ENCODE measurements at places on chromosomes 1 and 21.
A peak's percentile ranks its signal among the peaks of the same experiment; 100 is the strongest.

DNA sequence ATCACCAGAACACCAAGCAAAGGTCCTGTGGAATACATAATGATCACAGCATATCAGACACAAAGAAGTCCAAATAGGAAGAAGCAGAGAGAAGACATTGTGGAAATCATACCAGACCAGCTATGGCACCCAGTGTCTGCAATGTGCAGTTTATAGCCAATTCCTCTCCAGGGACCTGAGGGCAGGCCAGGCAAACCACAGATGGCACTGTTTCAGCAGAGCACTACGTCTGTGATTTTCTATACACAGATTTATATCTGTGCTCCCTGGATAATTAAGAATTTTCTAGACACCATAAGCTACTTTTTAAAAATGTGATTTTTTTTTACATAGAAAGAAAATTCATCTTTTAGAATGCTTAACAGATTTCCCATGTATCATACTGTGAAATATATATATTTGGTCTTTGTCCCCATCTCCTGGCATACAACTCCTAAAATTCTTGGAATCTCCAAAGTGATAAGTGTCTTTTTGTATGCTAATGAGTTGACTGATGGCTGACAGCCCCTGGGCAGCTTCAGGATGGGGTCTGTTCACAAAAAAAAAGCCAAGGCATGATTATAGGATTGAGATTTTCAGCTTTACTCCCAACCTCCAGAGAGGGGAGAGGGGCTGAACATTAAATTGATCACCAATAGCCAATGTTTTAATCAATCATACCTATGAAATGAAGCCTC, 498.1 kb downstream of the SIPA1L2 start:
- DNase-seq = no peak

GRCh38 chr1:229842302-229843255, 216.5 kb downstream of the URB2 start:
- peak; percentile 70 for DNase-seq

GRCh38 chr1:7743346-7743745, 27.8 kb upstream of the VAMP3 start:
- DNase-seq = no peak

- DNase-seq = no peak
These were observed 21.3 kb downstream of the ST6GALNAC3 start for GRCh38 chr1:76095802-76096201.

GRCh38 chr21:33059380-33059841, 10.5 kb upstream of the OLIG1 start:
- no peak for DNase-seq

DNA sequence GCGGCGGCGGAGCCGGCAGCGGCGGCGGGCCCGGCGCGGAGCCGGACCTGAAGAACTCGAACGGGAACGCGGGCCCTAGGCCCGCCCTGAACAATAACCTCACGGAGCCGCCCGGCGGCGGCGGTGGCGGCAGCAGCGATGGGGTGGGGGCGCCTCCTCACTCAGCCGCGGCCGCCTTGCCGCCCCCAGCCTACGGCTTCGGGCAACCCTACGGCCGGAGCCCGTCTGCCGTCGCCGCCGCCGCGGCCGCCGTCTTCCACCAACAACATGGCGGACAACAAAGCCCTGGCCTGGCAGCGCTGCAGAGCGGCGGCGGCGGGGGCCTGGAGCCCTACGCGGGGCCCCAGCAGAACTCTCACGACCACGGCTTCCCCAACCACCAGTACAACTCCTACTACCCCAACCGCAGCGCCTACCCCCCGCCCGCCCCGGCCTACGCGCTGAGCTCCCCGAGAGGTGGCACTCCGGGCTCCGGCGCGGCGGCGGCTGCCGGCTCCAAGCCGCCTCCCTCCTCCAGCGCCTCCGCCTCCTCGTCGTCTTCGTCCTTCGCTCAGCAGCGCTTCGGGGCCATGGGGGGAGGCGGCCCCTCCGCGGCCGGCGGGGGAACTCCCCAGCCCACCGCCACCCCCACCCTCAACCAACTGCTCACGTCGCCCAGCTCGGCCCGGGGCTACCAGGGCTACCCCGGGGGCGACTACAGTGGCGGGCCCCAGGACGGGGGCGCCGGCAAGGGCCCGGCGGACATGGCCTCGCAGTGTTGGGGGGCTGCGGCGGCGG, 1.0 kb downstream of the ARID1A start:
- DNase-seq = no peak

- DNase-seq = no peak
These were observed 137.7 kb upstream of the SMYD2 start for GRCh38 chr1:214143006-214143992.

- DNase-seq = no peak
These were observed 2.4 kb downstream of the DMRTA2 start for GRCh38 chr1:50420689-50421365.

DNA sequence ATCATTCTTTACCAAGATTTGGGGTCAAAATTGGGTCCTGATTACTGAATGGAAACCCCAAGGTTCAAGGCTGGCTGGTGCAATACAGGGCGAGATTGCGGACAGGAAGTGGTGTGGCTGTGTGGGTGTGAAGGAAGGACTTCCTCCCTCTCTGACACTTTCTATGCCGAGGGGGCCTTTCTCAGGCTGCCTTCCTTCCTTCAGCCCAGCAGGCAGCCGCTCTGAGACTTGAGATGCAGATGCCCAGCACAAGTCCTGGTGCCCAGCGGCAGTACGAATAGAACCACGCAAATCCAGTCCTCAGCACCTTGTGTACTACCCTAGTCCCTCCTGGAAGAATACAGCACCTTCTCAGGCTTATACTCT, 16.3 kb downstream of the BATF3 start:
- DNase-seq = no peak

GRCh38 chr1:152003846-152004442, 10.3 kb upstream of the S100A10 start:
- DNase-seq = no peak

- no peak for DNase-seq
These were observed 39.9 kb upstream of the CSF3R start for GRCh38 chr1:36522461-36523229.

DNA sequence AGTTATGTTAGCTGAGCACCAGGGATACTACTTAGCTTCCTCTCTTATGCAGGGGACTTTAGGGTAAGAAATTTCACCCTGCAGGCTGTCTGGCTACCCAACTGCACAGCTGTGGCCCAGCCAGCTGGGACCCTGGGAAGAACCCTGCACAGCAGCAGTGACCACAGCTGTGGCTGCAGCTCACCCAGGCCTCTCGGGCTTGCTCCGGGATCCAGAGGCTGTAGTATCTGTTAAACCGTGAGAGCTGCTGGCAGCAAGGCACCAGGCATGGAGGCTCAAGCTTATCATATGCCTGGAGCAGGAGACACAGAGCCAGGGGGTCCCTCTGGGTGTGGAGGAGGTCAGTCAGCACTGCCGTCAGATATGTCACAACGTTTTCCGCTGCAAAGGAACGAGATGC, 40.3 kb downstream of the URB1 start:
- DNase-seq = no peak

GRCh38 chr1:77642196-77642595, 40.3 kb downstream of the ZZZ3 start:
- DNase-seq = no peak

DNA sequence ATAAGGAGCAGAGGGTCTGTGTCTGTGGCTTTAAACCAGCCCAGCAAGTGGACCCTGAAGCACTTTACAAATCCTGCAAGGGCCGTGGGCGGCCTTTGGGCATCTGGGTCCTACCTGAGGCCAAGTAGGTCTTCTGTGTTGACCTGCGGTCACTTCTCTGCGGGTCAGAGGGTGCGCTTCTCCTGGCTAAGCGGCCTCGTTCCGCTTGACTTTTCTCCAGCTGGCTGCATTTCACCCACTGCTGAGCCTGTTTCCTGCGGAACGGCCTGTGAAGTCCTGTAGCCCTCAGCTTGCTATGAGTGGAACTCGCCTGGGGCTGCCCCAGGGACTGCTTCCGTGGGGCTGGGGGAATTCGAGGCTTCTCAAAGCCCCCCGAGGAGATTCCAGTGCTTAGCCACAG, 43.3 kb downstream of the SLC37A1 start:
- DNase-seq = no peak

GRCh38 chr21:40471103-40471502, 375.9 kb downstream of the DSCAM start:
- no peak for DNase-seq

GRCh38 chr1:173212952-173213491, 5.9 kb upstream of the TNFSF4 start:
- no peak for DNase-seq

- no peak for DNase-seq
These were observed 289.8 kb upstream of the SNX7 start for GRCh38 chr1:98371764-98372163.

GRCh38 chr1:214823311-214824117, 220.5 kb downstream of the CENPF start:
- no peak for DNase-seq

DNA sequence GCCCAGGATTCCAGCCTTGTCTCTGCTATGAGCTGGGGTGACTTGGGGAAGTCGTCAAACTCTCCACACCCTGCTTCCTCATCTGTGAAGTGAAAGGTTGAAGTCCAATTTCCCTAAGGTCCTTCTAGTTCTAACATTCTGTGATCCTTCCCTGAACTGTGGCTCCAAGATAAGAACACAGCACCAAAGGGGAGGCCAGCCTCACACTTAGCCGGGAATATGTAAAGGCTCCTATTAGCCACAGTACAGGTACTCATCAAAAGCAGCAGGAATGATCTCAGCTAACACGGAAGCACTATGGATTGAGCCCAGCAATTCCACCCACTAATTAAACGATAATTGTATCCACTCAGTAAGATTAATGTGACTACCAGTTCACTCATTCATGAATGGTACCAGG, 4.0 kb downstream of the SLC30A10 start:
- no peak for DNase-seq

GRCh38 chr1:244092293-244092963, 41.3 kb downstream of the ZBTB18 start:
- no peak for DNase-seq

DNA sequence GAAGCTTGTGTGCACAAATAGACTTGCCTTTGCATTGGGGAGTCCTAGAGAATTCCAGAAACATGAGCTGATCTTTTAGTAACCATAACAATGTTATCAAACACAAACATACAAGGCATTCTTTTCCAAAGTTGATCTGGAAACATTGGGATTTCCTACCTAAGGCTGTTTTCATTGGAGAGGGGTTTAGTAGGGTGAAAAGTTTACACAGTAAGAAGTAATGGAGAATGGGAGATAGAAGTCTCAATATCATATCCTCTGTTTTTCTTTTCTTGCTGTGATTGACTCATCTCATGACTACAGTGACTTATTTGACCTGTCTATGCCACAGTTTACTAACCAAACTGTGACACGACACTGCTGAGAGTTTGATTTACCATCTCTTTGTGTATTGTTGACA, 65.6 kb upstream of the PLA2G4A start:
- DNase-seq = no peak

DNA sequence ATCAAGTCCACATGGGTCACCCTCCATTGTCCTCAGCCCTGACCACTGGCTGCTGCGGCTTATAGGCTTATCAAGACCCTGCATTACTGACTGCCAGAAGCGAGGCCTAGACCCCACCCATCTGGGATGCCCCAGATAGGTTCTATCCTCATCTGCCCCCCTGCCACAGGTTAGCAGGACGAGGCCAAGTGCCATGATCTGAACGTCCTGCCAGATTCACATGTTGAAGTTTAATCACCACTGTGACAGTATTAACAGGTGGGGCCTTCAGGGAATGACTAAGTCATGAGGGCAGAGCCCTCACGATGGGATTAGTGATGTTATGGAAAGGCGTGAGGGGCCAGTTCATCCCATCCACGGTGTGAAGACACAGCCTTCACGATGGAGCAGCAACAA, 6.2 kb upstream of the CPLANE2 start:
- DNase-seq = no peak

GRCh38 chr1:201637282-201638079, 98.6 kb downstream of the NAV1 start:
- no peak for DNase-seq

- DNase-seq = no peak
These were observed 29.1 kb downstream of the SLC26A9 start for GRCh38 chr1:205914155-205914507.

- no peak for DNase-seq
These were observed 576.2 kb downstream of the PTPRU start for GRCh38 chr1:29812408-29813135.

GRCh38 chr1:97936976-97937375, 16.1 kb upstream of the DPYD start:
- no peak for DNase-seq

- no peak for DNase-seq
These were observed 22.7 kb upstream of the SCAF4 start for GRCh38 chr21:31754708-31754960.

GRCh38 chr1:55819011-55819410, 603.8 kb upstream of the USP24 start:
- no peak for DNase-seq

DNA sequence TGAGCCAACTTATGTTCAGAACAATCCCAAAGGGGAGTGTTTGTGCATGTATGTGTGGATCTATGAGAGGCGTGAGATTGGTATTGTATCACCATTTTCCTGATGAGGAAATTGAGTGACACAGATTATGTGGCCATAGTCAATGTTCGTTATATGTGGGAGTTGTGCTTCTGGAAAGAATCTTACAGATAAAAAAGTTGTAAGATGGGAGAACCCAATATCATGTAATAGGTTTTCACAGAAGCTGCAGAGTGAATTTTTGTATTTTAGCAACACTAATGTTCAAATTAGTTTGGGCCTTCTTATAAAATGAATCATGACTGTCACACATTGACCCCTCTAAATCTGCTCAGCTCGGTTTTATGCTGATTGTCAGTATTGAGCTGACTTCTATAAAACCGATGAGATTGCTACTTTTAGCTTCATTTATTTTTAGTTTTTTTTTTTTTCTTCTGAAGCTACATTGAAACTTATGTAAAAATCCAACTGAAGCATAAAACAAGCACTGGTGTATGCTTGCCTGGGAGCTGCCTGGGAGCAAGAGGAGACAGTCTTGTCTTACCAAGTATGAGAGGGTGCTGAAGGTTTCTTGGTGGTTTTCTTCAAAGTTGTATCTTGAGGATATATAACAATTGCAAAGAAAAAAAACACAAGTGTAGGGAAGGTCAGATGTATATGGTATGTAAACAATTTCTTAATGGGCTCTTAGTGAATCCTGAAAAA, 4.1 kb downstream of the RWDD3 start:
- DNase-seq = no peak

- DNase-seq = peak; percentile 13
These were observed 31.5 kb downstream of the CHD5 start for GRCh38 chr1:6148497-6149241.

GRCh38 chr21:27017246-27017645, 50.4 kb upstream of the ADAMTS5 start:
- no peak for DNase-seq
